ENCODE measurements at places on chromosomes 13 and 19.

GRCh38 chr19:2060884-2061494 lies 9.9 kb upstream of the MKNK2 start:
- DNase-seq = no peak

DNA sequence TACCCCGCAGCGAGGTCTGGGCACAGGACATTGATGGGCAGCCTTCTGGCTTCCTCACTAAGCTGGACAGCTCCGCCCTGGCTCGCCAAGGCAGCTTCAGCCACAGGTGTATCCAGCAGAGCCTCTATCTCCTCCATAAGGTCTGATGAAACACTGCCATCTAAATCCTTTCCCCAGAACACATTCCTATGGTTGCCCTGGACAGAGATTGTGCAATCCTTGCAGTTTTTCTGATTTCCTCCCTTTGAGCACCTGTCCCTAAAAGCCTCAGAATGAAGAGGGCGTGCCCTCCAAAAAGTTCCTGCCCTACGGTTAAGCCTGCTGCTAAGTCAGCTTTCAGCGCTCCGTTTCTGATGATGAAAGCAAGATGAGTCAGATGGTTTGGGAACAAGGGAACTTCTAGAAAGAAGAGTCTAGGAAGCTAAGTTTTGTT lies 21.0 kb downstream of the CLEC4M start:
- DNase-seq = no peak

DNA sequence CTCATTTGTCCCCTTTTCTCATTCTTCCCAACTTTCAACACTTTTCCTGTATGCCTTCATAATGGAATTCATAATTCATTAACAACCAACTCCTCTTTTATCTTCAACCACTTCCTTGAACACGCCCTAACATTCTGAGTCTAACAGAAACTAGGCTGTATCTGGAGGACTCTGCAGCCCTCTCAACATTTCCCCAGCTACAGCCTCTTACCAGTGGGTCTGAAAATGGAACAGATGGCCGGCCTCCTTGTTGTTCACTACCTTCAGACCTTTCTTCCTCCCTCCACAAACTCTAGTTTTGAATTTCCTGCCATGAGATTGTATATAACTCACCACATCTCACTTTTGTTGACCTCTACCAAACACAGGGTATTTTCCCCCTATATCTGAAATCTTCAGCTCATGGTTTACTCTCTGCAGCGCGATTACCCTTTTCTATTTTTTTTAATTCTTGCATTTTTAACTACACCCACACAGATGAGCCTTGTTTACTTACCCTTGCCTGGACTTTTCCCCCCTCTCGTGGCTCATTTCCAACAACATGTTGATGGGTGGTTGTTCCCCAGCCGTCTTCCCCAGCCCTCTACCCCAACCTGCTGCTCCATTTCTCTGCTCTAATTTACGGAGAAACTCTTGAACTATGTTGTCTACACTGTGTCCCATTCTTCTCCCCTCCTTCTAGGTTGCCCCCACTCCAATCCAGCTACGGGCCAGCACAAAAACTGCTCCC lies 846 bp downstream of the ZNF790 start:
- no peak for DNase-seq

DNA sequence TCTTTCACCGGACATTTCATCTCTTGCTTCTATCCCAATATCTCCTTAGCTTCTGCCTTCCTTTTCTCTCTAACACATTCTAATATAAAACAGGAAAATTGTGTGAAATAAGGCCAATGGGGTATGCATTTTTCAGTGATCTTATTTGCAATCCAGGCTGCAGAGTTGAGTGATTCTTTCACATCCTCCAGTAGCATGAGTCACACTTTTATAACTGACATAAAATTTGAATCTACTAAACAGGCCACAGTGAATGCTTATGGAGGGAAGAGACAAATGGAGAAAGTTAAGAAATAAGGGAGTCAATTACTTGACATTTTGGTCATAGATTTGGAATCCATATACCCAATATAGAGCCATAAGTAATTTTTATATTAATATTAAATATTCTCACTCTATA lies 1037.0 kb upstream of the SPRY2 start:
- no peak for DNase-seq

- no peak for DNase-seq
Measured at GRCh38 chr13:46866150-46866549, 30.7 kb downstream of the HTR2A start.

GRCh38 chr19:49067554-49067953 lies 2.9 kb upstream of the NTF4 start:
- DNase-seq = no peak

DNA sequence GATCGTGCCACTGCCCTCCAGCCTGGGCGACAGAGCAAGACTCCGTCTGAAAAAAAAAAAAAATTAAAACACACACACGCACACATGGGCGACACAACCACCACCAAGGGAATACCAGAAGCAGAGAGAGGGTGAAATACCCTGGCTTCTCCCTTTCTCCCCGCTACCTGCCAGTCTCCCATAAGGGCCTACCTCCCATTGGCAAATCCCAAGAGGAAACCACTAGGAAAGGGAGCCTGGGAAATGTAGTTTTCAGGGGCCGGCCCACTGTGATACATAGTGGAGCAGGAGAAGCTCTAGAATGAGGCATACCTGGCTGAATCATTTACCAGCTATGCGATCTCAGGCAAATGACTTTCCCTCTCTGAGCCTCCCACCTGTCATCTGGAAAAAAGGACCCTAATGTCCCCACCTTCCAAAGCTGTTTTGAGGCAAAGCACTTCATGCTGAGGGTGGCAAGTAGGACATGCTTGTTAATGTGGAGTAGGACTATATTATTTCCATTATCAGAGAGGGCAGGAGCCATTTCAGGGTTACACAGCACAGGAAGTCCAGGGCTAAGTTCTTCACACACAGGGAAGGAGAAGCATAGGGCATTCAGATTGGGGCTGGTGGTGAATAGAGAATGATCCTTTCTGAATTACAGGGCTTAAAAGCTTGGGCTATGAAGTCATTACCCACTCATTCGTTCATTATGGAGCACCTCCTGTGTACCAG lies 14.3 kb upstream of the HNRNPUL1 start:
- no peak for DNase-seq

DNA sequence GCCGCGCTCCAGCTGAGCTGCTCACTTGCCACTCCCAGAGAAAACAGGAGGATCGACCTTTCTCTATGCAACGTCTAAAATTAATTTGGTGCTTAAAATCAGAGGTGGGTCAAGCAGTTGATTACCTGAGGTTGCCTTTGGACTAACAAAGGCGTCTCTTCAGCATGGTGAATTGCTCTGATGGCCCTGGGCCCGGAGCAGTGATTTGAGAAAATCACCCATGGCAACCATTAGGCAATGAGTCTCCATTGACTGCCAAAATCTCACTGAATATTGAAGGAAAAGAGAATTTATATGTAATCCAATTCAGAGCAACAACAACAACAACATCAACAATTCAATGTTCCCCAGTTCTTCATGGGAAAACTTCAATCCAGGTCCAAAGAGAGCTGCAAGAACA lies 61.8 kb downstream of the IRS2 start:
- DNase-seq = no peak

GRCh38 chr19:6095760-6096159 lies 14.5 kb downstream of the RFX2 start:
- no peak for DNase-seq

GRCh38 chr13:30362869-30363268 lies 55.5 kb upstream of the KATNAL1 start:
- no peak for DNase-seq

DNA sequence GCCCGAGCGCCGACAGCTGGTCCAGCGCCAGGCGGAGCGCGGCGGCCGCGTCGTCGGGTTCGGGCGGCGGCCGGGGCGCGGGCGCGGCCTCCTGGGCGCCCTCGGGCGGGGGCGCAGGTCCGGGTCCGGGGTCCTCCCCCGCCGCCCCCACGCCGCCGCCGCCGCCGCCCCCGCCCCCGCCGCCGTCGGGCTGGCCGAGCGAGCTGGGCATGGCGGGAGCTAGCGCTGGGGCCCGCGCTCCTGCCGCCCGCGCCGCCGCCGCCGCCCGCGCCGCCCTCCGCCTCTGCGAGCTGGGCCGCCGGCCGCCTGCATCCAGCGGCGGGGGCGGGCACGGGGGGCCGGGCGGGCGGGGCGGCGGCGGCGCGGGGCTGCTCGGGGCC lies 287 bp downstream of the MEX3D start:
- DNase-seq = no peak

DNA sequence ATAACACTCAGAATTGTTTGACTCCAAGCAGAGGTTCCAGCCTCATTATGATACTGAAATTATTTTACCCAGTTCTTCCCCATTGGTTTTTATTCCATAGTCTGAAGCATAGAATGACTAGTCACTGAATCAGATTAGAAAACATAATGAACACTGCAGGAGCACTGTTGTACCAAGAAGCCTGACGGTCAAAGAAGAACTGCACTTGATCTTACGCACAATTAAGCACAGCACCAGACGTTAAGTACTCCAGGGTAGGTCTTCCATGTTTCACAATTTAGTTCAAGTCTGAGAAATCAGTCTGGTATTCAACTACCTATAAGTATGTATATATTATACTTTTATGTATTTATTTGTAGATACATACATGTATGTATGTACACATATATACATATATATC lies 973.5 kb upstream of the SPRY2 start:
- DNase-seq = no peak

GRCh38 chr13:20136781-20137703 lies 23.8 kb downstream of the GJA3 start:
- DNase-seq = peak; percentile 55

- DNase-seq = no peak
Measured at GRCh38 chr13:52371736-52372247, 34.2 kb downstream of the THSD1 start.

- peak; percentile 9 for DNase-seq
Measured at GRCh38 chr13:108322206-108322824, 52.8 kb downstream of the TNFSF13B start.

- DNase-seq = no peak
Measured at GRCh38 chr19:30029721-30030510, 87.9 kb downstream of the URI1 start.

DNA sequence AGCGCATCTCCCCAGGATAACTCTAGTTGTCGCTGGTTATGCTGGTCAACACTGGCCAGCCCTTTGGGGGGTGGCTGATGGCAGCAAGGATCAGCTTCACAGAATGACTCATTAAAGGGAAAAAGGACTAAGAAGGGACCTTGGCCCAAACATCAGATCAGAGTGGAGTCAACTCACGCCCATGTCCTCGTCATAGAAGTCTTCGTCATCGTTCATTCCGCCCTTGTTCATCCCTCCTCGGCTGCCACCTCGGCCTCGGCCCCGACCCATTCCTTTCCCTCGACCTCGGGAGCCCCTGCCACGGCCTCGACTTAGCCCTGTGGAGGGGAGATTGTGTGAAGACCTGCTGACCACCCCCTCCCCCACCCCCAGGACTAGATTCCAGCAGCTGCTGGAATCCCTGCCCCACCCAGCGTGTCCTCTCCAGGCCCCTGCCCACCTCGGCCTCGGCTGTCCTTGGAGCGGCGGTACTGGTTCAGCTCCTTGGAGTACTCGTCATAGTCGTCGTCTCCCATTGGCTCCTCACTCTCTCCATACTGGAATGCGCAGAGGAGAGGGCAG lies 28.6 kb downstream of the ZC3H4 start:
- DNase-seq = no peak

DNA sequence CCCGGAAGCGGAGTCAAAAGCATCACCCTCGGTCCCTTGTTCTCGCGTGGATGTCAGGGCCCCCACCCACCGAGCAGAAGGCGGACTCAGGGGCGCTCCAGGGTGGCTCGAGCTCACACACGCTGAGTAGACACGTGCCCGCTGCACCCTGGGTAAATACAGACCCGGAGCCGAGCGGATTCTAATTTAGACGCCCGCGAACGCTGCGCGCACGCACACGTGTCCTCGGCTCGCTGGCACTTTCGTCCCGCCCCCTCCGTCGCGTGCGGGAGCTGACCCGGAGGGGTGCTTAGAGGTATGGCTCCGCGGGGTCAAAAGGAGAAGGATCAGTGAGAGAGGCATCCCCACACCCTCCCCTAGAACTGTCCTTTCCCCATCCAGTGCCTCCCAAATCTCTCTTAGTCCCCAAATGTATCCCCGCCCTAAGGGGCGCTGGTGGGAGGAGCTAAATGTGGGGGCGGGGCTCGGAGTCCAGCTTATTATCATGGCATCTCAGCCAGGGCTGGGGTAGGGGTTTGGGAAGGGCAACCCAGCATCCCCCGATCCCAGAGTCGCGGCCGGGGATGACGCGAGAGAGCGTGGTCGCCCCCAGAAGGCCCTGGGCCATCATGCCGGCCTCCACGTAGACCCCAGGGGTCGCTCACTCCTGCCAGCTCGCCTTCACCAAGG lies 451 bp upstream of the ICAM5 start:
- no peak for DNase-seq

DNA sequence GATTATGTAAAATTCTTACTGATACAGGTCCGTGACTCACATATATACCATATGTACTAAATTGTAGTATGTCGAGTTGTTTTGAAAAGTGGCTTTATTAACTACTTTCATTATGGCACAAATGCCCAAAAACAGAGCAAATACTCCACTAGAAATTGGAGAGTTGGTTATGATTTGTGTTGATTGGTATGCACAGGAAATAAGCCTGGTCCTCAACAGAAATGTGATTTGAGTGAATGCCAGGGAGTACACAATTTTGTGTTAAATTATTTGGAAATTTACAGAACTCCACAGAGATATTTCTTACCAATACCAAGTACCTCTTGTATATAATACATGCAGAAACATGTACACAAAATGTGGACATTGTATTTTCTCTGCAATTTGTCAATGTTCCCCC lies 676.7 kb downstream of the PCDH9 start:
- DNase-seq = no peak

DNA sequence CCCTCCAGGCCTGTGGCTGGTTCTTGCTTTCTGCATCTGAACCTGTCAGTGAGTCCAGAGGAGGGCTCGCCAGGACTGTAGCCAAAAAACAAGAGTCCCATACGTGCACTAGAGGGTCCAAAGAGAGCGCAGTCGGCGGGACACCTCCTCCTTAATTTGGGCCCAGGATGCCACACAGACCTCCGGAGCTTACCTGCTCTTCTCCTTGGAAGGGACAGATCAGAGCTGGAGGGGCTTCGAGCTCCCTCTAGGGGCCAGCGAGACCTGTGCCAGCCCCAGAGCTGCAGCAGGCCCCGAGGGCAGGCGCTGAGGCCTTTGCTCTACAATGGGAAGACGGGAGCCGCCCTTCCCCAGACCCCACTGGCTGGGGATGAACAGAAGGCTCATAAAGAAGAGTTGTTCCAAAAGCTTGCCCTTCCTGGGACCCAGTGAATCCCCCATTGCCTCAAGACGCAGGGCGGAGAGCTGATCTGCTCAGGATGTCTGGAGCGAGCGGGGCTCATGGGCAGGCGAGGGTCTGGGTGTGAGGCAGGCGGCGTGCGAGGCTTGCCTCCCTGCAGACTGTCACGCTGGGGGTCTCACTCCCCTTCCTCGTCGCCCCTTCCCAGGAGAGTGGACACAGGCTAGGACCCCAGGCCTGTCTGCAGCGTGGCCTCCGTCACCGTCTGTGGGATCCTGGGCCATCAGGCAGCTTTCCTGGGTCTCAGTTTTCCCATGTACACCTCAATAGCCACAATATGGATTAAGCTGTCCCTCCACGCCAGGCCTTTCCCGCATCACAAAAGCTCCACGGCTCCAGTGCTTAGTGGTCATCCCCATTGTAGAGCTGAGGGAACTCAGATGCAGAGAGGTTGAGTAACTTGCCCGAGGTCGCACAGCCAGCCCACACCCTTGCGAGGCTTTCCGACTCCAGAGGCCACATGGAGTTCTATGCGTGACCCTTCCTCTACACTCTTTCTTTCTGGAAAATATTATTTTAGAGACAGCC lies 46.9 kb upstream of the VSTM2B start:
- DNase-seq = no peak

GRCh38 chr13:45828256-45828968 lies 23.1 kb downstream of the SIAH3 start:
- no peak for DNase-seq
